Activated CD4-positive, alpha-beta memory T cell treated with anti-CD3 and anti-CD28 coated beads for 36 hours (primary cell): ENCODE measurements at places on chromosomes 6 and 20.

DNA sequence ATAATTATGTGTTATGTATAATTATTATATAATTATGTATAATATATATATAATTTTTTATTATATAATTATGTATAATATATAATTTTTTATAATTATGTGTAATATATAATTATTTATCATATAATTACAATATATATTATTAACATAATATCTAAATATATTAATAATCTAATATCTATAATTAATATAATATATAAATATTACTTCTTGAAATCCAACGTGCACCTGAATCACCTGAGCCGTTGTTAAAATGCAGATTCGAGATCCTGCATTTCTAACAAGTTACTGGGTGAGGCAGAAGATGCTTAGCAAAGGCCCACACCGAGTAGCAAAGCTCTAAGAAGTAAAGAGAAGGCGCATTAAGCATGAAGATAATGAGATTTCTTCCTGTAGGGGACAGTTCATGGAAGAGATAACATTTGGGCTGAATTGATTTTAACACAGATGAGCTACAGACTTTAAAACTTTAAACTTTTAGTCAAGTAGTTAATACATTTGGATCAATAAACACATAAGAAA is 406.4 kb upstream of the PLCB4 start:
- H3K27ac ChIP-seq, result no peak overlapping the region
- H3K36me3 ChIP-seq, result no peaks in the 10 kb centered on the region
- DNase-seq, result no peak
- no peaks in the 10 kb centered on the region for H3K27me3 ChIP-seq

DNA sequence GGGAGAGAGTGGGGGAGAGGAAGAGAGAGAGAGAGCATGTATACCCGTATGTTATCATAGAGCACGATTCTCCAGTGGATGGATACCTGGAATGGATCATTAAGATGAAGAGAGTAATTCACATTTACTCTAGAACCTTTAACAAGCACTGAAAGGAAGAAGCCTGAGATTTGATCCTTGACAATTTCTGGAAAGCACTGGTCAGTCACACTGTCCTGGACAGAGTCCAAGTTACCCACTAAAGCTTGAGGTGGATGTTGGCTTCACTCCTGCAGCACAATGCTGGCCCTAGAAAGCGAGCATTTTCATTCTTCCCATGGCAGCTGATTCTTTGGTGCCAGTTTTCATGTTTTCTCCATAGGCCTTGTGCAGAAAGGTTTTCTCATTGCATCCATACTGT is 25.6 kb downstream of the NFYA start:
- H3K27me3 ChIP-seq, result no peaks in the 10 kb centered on the region
- H3K36me3 ChIP-seq, result peaks cover 63% of the 10 kb centered on the region
- H3K4me3 ChIP-seq, result no peak overlapping the region
- no peaks in the 10 kb centered on the region for H3K4me1 ChIP-seq
- no peak for DNase-seq

DNA sequence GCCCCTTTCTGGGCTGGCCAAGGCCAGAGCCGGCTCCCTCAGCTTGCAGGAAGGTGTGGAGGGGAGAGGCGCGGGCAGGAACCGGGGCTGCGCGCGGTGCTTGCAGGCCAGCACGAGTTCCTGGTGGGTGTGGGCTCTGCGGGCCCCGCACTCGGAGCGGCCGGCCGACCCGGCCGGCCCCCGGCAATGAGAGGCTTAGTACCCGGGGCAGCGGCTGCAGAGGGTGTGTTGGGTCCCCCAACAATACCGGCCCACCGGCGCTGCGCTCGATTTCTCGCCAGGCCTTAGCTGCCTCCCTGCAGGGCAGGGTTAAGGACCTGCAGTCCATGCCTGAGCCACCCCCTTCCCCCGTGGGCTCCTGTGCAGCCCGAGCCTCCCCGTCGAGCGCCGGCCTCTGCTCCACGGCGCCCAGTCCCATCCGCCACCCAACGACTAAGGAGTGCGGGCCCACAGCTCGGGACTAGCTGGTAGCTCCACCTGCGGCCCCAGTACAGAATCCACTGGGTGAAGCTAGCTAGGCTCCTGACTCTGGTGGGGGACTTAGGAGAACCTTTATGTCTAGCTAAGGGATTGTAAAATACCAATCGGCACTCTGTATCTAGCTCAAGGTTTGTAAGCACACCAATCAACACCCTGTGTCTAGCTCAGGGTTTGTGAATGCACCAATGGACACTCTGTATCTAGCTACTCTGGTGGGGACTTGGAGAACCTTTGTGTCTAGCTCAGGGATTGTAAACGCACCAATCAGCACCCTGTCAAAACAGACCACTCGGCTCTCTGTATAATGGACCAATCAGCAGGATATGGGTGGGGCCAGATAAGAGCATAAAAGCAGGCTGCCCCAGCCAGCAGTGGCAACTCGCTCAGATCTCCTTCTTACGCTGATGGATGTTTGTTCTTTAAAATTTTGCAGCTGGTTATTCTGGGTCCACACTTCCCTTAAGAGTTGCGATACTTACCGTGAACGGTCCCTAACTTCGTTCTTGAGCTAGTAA is 167.4 kb upstream of the RREB1 start:
- H3K4me3 ChIP-seq, result no peak overlapping the region
- H3K27ac ChIP-seq, result no peak overlapping the region
- H3K36me3 ChIP-seq, result no peaks in the 10 kb centered on the region

- H3K4me1 ChIP-seq, result peaks cover 86% of the 10 kb centered on the region
- H3K27ac ChIP-seq, result peak overlapping the region; percentile 97
- H3K4me3 ChIP-seq, result peak overlapping the region; percentile 59
- DNase-seq, result peak; percentile 73
- H3K36me3 ChIP-seq, result peaks cover 35% of the 10 kb centered on the region
These were observed 13.9 kb downstream of the DEF6 start for GRCh38 chr6:35311390-35312075.

DNA sequence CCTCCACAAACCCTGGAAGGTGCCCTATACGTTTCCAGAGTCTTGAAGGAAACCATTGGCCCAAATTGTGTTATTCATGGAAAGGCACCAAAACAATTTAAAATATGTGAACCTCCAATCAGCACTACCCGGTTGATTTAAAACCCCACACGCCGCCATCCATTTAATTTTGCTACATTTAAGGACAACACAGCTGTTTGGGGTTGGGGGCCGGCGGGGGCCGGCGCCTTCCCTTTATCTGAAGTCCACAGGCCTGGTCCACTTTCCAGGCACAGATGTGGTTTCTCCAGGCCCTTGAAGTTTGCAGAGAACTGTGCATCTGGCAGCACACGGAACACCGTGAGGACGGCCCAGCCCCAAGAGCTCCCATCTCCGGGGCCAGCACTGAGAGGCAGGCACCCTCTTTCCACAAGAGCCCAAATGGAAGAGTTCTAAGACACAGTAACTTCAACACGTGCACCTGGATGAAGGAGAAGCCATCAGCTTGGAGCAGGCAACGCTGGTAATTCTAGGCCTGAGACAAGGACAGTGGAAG is 16.8 kb upstream of the FRMD1 start:
- H3K4me3 ChIP-seq, result no peak overlapping the region
- H3K36me3 ChIP-seq, result no peaks in the 10 kb centered on the region
- DNase-seq, result no peak
- peaks cover 7% of the 10 kb centered on the region for H3K27me3 ChIP-seq
